ENCODE measurements at places on chromosomes 4 and X.

- DNase-seq = no peak
Observed at GRCh38 chr4:138953961-138954371, 61.6 kb upstream of the NOCT start.

- no peak for DNase-seq
Observed at GRCh38 chr4:34269613-34270012, 1974.7 kb downstream of the ARAP2 start.

GRCh38 chr4:11098461-11098860 is 330.2 kb downstream of the HS3ST1 start:
- DNase-seq = no peak

GRCh38 chr4:102598086-102598761 is 97.1 kb downstream of the NFKB1 start:
- DNase-seq = peak; percentile 77

DNA sequence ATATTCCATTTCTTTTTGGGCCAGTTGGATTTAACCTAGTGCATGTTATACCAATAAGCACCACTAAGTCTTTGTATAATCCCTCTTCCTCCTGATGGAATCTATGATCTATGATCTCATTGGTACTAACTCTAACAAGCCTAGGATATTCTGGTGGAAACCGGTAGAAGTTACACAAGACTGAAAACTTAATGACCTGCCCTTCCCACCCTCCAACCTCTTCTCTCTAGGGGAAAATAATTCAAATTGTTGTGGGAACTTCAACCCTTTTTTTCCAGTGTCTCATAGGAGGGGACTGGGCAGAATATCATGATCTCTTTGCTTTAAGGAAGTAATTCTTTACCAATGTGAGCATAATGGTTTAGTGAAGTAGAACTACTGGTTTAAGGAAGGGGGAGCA is 289.5 kb upstream of the BOD1L1 start:
- no peak for DNase-seq

- no peak for DNase-seq
Observed at GRCh38 chrX:43002526-43003203, 224.7 kb upstream of the PPP1R2C start.

DNA sequence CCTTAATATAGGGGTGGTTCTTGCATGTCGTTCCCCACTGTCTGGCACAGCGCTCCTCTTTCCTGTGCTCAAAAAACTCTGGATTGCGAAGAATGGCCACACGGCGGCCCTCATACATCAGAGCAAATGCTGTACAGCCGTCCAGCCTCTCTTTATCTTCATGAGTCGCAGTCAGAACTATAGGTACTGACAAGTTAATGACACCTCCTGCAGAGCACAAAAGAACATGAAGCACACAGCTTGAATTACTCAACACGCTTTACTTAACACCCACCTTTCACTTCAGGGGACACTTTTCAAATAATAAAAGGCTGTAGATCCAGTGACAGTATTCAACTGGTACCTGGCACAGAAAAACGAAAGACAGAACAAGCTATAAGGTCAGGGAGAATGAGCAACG is 65.3 kb downstream of the PAPSS1 start:
- DNase-seq = no peak

DNA sequence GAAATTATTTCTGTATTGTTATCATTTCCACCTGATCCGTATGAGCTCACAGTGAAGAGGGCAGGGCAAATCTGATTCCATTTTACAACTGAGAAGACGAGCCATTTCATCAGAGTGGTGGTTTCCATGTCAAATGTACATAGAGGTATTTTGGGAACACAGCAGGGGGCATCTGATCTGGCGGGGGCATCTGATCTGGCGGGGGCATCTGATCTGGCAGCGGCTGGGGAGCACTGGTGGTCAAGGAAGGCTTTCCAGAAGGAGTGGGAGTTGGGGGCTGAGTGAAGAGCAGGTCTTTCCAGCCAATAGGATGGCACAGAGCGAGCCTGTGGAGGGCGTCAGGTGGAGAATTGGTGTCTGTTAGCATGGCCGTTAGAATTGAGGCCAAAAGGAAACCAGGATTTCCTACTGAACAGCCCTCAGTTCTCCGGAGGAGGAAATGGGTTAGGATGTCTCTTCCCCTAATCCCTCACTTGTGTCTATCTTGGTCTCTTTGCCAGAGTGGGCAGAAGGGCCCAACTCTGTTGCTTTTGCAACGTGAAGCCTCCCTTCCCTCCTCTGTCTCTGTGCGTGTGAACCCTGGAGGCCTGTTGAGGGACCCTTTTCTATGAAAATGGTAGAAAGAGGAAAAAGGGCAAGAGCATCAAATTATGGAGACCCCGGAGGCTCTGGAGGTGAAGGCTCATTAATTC is 41.3 kb downstream of the RHOH start:
- no peak for DNase-seq

- DNase-seq = no peak
Observed at GRCh38 chrX:11888421-11888820, 130.4 kb downstream of the MSL3 start.

DNA sequence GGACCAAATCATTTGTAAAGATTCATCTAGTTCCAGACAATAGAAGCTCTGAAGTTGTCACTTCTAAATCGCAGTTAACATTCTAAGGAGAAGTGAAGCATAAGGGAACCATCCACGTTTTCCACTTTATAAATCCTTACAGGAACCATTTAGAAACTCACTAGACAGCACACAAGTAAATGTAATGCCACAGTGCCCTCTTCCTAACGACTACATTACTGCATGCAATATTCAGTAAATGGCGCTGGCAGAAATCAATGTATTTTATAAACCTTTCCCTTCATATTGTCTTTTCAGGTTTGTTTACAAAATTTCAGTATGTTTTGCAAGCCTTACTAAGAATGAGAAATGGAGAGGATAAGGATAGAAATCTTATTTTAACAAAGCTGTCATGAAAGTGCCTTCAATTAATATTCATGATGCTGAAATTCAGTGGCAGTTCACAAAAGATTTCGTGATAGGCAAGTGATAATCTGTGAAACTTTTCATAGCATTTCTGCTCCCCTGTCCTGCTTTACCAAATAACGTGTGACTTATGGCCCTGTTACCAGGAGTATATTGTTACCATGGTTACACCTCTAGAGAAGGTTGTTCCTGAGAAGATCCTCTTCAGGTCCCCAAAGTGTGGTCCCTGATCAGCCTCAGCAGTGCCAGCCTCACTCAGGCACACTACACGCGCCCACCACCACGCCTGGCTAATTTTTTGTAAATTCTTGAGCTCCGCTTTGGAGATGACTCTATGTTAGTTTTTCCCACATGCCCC is 54.2 kb downstream of the TMA16 start:
- DNase-seq = peak; percentile 64

GRCh38 chr4:63349674-63350025 is 1059.6 kb downstream of the TECRL start:
- DNase-seq = no peak

- no peak for DNase-seq
Observed at GRCh38 chrX:97691901-97692455, 808.3 kb downstream of the RPA4 start.

GRCh38 chrX:149831473-149831872 is 49.5 kb upstream of the MAGEA8 start:
- DNase-seq = no peak
